ENCODE measurements at places on chromosomes 11 and 22.

GRCh38 chr11:127425281-127425680, 424.7 kb upstream of the KIRREL3 start:
- no peak for DNase-seq

GRCh38 chr11:62602141-62603071, 741 bp upstream of the MTA2 start:
- peak; percentile 85 for DNase-seq

DNA sequence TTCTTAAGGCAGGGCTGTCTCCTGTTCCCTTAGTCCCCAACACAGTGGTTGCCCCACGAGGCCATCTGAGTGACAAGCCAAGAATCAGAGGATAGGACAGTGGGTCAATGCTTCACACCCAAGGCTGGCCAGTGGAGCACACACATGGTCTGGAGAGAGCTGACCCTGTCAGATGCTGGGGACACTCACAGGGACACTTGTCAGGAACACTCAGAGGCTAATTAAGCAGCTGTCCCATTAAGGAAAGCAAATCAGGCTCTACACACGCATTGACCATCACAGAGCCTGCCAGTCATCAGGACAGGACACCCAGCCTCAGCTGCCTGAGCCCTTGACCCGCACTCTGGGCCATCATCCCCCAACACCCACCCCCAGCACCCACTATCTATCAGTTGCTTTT, 18.2 kb downstream of the GDPD5 start:
- no peak for DNase-seq

DNA sequence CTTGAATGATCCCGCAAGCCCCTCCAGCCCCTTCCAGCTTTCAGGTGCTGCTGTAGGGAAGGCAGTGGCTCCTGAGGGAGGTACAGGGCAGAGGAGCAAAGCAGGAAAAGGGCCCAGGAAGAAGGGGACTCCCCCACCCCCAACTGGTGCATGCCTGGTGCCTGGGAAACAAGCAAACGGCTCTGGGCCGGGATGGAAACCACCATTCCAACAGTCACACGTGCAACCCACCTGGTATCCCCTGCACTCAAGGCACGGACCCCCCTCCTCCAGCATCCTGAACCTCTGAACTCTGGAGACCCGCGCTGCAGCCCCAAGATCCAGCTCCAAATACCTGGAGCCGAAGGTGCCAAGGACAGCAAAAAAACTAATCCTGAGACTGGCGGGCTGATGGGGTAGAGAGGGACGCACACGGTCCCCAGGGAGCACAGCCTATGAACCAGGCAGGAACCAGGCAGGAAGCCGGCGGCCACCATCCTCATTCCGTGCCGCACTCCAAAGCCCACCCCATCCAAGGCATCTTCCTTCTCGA, 537 bp downstream of the SCN4B start:
- no peak for DNase-seq

DNA sequence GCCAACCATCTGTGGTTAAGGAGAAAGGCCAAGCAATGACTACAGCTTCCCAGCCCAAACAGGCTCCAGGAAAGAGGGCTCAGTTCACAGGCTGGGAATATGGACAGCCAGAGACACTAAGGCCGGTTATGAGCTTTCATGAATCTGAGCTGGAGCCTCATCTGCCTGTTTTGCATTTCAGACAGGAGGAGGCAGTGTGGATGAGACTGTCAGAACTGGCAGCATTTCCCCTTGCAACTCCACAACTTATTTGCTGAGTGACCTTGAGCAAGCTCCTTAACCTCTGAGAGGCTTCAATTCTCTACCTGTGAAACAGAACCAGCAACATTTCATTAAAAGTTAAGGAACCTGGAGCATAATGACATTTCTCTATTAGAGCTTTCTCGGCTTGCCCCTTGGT, 264.0 kb downstream of the ETS1 start:
- no peak for DNase-seq

DNA sequence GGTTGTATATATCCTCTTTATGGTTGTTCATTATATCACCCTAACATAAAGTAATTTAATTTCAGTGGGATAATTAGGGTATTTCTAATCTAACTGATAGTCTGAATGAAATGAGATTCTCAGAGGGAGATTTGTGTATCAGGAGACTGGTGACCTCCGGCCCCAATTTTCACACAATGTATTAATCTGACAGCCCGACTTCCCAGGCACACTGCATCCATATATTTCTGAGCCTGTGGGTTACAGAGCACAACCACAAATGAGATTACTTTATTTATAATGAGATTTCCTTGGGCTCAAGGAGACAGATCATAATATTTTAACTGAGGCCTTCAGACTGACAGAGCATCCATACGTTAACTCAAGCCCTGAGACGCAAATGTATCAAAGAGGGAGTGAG, 125.9 kb downstream of the RCN1 start:
- no peak for DNase-seq

- no peak for DNase-seq
These were observed 32.7 kb upstream of the ACCSL start for GRCh38 chr11:44014968-44015623.

GRCh38 chr11:107102692-107103477, 84.6 kb upstream of the GUCY1A2 start:
- DNase-seq = no peak

GRCh38 chr11:65718531-65718930, 2.1 kb downstream of the RNASEH2C start:
- no peak for DNase-seq

DNA sequence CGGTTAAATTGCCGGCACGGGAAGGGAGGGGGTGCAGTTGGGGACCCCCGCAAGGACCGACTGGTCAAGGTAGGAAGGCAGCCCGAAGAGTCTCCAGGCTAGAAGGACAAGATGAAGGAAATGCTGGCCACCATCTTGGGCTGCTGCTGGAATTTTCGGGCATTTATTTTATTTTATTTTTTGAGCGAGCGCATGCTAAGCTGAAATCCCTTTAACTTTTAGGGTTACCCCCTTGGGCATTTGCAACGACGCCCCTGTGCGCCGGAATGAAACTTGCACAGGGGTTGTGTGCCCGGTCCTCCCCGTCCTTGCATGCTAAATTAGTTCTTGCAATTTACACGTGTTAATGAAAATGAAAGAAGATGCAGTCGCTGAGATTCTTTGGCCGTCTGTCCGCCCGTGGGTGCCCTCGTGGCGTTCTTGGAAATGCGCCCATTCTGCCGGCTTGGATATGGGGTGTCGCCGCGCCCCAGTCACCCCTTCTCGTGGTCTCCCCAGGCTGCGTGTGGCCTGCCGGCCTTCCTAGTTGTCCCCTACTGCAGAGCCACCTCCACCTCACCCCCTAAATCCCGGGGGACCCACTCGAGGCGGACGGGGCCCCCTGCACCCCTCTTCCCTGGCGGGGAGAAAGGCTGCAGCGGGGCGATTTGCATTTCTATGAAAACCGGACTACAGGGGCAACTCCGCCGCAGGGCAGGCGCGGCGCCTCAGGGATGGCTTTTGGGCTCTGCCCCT, 529 bp upstream of the CCND1 start:
- DNase-seq = no peak

- peak; percentile 38 for DNase-seq
These were observed 20.0 kb downstream of the POLR3H start for GRCh38 chr22:41524251-41524661.

- no peak for DNase-seq
These were observed 10.0 kb downstream of the STX3 start for GRCh38 chr11:59765068-59765735.

GRCh38 chr11:3615998-3616397, 25.8 kb downstream of the ART5 start:
- DNase-seq = no peak

DNA sequence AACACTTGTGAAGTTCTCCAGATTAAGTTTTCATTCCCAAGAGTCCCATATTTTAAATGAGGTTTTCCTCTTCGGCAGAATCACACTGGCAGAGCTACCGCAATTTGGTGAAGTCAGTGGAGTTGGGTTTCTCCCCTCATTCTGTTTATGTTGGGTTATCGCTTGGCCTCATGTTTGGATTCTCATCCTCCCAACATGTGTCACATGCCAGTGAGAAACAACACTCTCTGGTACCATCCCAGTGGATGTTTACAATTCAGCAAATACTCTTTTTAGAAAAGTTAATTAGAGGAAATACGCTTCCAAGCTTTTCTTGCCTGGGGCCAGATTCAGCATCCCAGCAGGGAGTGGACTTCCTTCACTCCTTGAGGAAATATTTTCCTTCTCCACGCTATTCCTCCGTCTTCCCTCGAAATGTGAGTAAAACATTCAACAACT, 2.1 kb downstream of the PAMR1 start:
- DNase-seq = no peak

DNA sequence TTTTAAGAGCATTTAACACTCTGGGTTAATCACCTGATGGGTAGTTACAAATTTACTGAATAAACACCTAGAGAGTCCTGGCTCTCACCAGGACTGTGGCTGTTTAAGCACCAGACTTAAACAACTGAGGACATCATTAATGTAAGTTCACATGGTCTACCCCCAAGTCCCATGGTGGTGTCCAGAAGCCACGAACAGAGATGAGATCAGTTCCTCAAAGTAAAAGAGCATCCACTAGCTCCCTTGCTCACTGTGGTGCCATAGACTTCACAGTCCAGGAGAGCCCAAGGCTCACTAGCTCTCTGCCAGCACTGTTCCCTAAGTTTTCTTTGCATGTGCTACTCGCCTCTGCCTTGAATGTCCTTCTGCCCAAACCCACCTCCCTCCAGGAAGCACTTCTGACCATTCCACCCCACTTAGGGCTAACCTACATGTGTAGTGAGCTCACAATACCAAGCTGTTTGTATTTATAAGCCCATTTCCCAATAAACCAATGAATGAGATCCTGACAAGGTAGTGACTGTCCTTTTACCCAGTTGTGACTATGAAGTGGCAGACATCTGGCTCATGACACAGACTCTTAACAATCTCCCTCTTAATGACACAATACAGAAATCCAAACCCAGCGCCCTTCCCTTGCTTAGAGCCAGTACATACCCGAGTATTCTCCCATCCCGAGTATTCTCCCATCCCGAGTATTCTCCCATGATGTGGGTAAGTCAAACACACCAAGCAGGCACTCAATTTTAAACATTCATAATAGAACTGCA, 15.7 kb downstream of the NAP1L4 start:
- no peak for DNase-seq

DNA sequence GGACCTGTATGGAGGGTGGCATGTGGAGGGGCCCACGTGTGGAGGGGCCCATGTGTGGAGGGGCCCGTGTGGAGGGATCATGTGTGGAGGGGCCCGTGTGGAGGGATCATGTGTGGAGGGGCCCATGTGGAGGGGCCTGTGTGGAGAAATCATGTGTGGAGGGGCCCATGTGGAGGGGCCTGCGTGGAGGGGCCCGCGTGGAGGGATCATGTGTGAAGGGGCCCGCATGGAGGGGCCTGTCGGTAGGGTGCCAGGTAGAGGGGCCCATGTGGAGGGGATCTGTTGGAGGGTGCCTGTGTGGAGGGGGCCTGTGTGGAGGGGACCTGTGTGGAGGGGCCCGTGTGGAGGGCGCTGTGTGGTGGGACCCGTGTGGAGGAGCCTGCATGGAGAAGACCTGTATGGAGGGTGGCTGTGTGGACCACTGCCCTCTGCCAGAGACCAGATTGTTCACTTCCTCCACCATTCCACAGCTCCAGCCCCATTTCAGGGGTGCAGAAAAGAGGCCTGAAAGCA, 47.0 kb downstream of the IGLL5 start:
- no peak for DNase-seq

Data from midbrain (tissue), 1 donor.